ENCODE measurements at places on chromosomes 13 and 19.

GRCh38 chr13:67964091-67964490 is 734.0 kb upstream of the PCDH9 start:
- no peak for DNase-seq

GRCh38 chr19:57366776-57367175 is 3.4 kb downstream of the TRAPPC2B start:
- no peak for DNase-seq

GRCh38 chr13:18949489-18949761 is 232.2 kb downstream of the TUBA3C start:
- peak; percentile 34 for DNase-seq

DNA sequence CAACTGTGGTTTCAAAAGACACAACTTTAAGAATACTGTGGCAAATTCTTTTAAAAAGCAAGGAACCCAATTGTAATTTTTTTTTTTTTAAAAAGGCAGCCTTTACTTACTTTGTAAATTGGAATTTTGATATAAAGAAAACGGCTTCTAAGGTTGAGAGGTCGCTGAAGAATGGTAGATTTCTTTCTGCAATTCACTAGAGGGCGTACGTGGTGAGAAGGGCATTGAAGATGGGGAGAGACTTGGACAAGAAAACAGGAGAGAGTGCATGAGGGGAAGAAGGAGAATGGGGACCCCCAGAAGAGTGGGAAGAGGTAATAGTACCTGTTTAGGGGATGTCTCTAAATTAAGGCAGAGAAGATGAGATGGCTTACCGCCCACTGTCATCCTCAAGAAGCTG is 33.5 kb upstream of the PABPC3 start:
- DNase-seq, result no peak

- no peak for DNase-seq
Observed at GRCh38 chr13:58999851-59000250, 1163.9 kb downstream of the DIAPH3 start.

DNA sequence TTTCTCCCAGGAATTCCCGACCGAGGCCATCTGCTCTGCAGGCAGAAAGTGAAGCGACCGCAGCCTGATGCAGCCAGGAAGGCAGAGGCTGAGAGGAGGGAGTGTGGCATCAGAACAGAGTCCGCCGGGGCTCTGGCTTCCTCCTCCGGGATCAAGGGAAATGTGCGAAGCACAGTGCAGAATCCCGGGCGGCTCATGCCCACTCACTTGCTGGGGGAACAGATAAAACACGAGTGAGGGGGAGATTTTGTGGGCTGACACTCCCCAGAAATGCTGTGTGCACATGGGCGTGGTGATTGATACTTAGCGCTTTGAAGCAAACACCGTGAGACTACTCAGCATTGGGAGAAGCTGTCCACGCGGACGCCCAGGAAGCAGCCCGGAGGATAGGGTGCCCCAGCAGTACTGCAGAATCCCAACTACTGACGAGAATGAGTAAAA is 75.3 kb upstream of the POMP start:
- no peak for DNase-seq

DNA sequence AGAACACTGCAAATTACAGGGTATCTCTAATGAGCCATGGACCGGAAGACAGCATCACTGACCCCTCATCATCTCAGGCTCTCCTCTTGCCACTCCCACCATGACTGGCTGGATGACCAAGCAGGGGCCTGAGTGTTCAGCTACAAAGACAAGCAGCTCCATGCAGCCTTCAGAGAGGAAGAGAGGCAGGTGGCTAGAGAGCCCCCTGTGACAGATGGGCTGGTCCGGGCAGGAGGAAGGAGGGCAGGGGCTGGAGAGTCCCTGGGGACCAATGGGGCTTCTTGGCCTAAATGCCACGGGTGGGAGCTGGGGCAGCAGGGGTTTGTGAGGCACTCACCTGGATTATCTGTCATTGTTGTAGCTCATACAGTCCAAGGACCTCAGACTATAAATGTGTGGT is 12.8 kb upstream of the RASA3 start:
- DNase-seq, result no peak

GRCh38 chr19:48777720-48778119 is 22.4 kb downstream of the FGF21 start:
- no peak for DNase-seq

GRCh38 chr19:19471682-19472081 is 43.7 kb downstream of the TSSK6 start:
- no peak for DNase-seq

DNA sequence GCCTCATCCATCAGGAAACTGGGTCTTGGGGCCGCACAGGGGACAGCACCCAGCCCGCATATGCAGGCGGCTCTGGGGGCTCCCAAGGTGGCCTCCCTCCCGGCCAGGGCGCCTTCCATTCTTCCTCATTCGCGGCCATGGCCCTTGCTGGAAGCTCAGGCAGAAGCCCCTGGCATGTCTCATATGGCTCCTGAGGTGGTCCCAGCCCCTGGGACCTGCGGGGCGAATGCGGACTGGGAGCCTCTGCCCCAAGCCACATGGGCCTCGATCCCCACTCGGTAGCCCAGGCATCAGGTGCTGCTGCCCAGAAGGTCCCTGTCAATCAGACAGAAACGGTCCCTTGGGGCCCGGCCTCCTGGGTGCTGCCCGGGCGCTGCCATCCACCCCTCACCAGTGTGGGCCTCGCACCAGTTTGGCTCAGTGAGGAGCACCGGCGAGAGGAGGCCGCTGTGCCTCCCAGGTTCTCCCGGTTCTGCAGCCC is 301.6 kb downstream of the TEX29 start:
- DNase-seq, result no peak

DNA sequence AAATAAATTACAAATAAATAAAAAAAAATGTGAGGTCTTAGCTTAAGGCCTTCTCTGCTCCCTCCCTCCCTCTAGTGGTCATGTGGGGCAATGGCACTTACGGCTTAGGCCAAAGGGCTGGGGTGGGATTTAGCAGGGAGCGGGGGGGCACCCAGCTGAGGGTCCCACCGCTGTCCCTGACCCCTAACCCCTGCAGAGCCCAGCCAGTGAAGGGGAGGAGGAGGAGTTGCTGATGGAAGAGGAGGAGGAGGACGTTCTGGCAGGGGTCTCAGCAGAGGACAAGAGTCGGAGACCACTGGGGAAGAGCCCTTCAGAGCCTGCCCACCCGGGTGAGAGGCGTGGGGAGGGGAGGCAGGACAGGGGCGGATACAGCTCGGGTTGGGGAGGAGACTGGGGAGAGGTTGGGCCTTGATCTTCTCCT is 9.3 kb downstream of the MPND start:
- peak; percentile 67 for DNase-seq

DNA sequence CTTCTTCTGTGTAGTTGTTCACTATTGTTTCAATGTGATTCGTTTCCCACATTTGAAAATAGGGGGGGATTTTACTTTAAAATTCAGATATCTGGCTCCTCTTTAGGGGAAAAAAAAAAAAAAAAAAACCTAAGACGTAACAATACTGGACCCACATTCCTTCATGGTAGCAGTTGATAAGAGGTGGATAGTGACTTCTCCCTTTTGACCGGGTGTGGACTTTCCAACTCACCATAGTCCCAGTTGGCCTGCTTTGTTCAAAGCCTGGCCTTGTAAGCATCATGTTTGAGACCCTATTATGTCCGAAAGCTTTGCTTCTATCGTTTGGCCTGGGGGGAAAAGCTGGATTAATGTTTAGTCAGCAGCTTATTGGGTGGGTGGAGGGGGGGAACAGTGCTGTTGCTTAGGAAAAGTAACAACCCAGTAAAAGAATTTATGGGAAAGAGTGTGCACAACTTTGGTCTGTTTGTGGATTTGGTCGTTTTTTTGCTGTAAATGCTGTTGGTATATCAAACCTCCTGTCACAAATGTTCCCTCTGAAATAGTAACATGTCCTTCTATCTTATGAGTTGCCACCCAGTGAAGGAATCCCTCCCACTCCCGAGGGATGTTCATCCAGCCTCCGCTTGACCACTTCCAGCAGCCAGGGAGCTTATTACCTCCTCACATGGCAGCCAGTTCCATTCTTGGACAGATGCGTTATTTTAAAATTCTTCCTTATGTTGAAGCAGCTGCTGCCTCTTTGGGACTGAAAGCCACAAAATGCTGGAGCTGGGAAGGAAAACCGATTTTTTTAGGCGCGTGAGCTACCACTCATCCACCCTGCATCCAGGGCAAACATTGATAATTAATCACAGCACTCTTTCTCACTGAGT is 10.4 kb downstream of the SAMD4B start:
- DNase-seq, result no peak

DNA sequence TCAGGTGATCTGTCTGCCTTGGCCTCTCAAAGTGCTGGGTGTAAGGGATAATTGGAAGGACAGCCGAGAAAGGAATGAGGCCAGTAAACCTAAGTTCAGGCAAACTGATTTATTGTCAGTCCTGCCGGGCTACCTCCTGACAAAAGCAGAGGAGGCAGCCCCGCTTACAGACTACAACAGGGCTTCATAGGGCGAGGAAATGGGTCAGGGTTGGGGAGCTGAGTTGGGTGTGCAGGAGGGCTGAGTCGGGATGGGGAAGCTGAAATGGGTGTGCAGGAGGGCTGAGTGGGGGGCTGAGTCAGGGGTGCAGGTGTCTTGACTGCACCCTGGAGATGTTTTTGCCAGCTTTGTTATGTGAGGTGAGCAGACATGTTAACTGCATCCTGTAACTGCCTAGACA is 210.2 kb downstream of the SLITRK6 start:
- no peak for DNase-seq

DNA sequence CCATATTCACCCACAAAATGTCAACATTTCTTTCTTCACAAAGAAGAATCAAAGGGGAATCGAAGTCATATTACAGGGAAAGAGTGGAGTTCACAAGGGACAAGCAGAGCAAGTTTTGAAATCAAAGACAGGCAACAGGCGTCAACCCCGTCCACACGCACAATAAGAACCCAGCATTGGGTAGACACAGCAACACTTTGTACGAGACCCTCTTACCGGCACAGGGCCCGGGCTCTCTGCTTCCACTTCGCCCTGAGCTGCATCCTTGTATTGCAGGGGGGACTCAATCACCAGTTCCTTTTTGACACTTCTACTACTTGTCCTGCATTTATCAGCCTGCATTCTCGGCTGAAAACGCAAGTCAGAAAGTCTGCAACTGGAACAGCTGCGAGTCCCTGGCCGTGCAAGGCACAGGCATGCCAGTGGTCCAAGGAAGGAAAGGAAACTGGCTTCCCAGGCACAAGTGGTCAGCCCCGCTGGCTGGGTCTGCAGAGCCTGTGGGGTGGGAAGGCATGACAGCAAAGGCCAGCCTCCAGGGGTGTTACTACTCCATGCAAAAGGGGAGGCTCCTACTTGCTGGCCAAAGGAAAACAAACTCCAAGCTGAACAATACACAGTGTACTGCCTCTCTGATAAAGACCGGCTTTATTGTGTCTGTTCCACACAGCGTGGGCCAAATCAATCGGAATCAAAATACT is at the start of gene DOCK9:
TSS of gene DOCK9 (minus strand) at position 497 of the 698 bp plus-strand sequence. CDS start at position 342, 155 bp downstream.
- peak; percentile 72 for DNase-seq

DNA sequence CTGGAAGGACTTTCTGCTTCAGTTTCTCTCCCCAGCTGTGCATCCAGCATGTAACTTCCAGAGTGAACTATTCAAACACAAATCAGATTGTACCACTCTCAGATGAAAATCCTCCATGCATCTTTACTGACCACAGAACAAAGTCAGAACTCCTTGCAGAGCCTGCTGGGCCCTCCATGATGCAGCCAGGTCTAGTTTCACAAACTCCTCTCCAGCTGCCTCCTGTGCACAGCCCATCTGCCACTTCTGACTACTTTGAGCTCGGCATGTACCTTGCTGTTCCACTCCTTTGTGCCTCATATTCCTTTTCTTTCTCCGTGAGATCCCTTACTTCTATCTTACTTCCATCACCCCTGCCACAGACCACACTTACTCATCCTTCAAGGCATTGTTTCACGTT is 31.4 kb downstream of the NALCN start:
- DNase-seq, result no peak

- peak; percentile 93 for DNase-seq
Observed at GRCh38 chr19:10269333-10270179, 1.4 kb upstream of the ICAM1 start.

- DNase-seq, result no peak
Observed at GRCh38 chr19:38375748-38376147, 1.4 kb downstream of the PSMD8 start.

DNA sequence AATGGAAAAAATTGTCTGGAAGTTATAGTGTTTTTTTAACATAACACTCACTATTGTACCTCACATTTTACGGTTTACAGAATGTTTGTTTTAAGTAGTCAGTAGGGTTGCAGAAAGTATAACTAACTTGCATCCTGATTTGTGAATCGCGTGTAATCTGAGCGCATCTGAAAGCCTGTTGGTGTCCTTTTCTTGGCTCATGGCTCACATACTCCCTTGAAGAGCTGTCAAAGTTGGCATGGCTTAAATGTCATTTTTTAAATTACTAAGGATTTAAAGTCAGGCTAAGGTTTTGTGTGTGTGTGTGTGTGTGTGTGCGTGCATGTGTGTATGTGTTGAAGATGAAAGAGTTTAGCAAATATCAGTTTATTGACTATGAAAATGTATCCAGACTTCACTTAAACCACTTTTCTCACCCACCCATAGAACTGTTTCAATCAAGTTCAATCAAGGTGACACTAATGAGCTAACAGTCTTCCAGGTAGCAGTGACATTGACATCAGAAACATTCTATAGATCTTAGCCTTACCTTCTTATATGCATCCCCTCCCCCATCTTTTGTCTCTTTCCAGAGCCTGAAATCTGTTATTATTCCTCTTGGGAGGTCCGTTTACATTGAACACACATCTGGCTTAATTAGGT is 480.4 kb upstream of the SGCG start:
- no peak for DNase-seq

- no peak for DNase-seq
Observed at GRCh38 chr13:29754473-29754806, 96.0 kb downstream of the UBL3 start.

GRCh38 chr19:12838182-12838885 is at the start of gene MAST1:
Gene MAST1, plus strand, starts transcription at chr19:12838515. Its CDS starts 58 bp downstream, at chr19:12838573.
- no peak for DNase-seq

DNA sequence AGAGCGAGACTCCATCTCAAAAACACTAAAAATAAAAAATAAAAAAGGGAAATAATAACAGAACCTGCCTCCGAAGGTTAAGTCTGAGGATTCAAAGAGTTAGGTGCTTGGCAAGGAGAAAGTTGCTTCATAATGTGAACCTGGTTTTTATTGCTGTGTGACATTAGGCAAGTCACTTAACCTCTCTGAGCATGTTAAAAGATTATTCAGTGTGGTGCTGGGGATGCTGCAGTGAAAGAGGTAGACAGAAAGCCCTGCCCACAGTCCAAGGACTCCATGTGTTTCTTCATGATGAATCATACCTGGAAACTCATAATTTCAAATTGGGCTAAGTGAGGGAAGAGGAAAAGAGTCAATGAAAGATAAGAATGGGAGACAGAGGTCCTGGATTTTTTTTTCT is 2.4 kb downstream of the IL27RA start:
- DNase-seq, result no peak

DNA sequence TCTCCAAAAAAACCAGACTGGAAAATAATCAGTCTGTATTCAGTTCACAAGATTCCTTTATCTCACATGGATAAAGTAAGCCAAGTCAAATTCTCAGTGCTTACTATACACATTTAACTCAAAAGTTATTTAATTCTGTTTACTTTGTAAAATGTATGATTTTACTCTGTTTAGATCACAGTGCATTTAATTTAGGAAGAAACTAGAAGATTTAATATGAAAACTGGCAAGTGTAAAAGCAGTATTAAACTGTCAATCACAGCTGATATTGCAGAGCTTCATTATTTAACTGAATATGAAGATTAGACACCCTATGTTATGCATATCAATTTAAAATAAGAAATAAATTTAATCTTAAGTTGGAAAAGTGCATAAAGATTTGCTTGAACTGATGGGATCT is 78.0 kb downstream of the DACH1 start:
- no peak for DNase-seq
